Stimulated activated CD8-positive, alpha-beta memory T cell treated with anti-CD3 and anti-CD28 coated beads, Interleukin-7, amount 100 ng/mL, for 4 hours (primary cell): ENCODE measurements at places on chromosomes 3 and 15.

DNA sequence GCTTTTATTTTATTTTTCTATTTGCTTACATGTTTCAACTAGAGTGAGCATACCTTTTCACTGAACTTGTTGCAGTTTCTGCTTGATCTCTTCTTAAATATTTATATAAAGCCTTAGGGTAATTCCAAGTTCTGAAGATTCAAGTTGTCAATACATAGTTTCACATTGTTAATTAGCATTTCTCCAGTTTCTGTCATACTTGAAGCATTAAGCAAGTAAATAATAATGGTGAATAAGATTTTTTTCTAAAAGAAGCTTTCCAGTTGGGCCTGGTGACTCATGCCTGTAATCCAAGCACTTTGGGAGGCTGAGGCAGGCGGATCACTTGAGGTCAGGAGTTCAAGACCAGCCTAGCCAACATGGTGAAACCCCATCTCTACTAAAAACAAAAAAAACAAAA is 53.9 kb downstream of the CALML4 start:
- no peak for DNase-seq

- DNase-seq, result no peak
Observed at GRCh38 chr15:66620744-66621344, 55.0 kb upstream of the LCTL start.

DNA sequence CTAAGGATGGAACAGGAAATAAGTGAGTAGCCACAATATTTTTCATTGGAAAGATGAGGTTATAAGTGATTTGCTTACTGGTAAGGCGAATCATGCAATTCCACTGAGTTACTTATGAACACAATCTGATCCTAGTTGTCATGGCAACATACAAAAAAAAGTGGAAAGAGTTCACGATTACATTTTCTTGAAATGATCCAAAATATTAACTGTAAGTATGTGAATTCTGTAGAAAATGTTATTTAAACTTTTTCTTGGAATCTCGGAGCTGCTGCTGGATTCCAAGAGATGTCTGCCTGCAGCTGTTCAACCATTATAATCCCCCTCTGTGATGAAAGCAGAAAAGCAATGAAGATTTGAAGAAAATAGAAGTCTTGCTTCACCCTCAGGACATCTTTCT is 120.5 kb downstream of the KBTBD8 start:
- no peak for DNase-seq

- DNase-seq, result no peak
Observed at GRCh38 chr15:31848621-31849020, 181.7 kb upstream of the CHRNA7 start.

DNA sequence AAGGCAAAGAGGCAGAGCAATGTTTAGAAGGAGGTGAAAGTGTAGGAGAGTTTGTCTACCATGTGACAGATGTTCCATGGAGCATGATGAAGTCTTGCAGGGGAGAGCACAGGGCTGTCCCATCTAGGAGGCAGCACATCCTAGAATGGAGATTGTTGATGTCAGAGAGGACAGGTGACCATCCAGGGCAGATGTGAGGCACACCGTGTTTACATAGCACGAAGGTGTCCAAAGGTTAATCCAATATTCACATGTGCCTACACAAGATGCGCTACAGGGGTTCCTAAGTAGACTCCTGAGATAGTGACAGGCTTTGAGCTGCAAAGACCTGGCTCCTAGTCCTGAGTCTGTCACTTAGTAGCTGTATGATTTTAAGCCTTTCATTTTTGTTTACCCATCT is 219.3 kb upstream of the SLCO3A1 start:
- DNase-seq, result no peak

DNA sequence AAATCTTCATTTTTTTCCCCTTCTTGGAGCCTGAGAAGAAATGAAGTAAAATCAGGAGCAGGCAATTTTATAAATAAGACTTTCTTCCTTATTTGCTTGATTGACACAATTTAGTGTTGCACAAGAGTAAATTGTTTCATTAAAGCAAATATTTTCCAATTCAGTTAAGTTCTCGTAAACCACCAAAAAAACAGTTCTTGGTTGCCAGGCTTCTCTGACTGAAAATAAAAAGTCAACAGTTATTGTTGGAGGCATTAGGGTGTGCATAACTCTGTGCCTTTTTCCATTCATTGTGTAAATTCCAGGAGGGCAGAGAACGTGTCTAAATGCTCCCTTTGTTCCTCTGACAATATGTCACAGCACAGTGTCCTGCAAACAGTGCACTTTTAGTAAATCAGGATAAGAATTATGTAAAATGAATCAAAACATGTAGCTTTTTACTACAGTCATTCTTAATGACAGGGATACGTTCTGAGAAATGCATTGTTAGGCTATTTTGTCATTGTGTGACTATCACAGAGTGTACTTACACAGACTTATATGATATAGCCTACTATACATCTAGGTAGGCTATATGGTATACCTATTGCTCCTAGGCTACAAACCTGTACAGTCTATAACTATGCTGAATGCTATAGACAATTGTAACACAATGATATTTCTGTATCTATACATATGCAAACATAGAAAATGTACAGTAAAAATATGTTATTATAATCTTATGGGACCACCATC is at the start of gene CP:
TSS of gene CP (minus strand) at position 47 of the 735 bp plus-strand sequence. CDS start at position 10, 37 bp downstream.
- DNase-seq, result no peak

DNA sequence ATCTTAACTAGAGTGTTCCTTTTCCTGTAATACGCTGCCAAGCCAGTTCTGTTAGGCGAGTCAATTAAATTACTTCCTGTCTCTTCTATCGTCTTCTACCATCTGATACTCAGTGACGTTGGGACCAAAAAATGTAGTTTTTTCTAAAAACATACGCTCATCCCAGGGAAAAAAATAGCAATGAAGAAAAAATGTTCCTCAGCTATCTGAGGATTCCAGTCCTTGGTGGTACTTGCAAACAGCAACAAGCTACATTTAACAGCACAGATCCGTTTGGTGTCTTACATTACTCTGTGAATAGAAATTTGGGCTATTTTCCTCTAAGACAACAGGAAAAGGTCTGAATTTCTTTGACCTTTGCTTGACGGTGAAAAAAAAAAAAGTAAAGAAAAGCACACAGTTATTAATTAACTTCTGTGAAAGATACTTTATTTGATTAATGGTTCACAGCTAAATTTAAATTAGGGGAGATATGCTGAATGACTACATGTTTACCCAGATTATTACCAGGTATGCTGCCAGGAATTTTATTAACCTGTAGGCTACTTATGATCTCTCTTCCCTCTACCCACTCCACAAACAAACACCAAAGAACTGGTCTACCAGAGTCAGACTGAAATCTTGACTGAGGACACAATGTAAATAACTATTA is 254.4 kb upstream of the ZPLD1 start:
- no peak for DNase-seq

GRCh38 chr3:71504250-71505036 is 79.1 kb downstream of the FOXP1 start:
- DNase-seq, result peak; percentile 48

GRCh38 chr15:81312790-81313543 is 11.0 kb downstream of the STARD5 start:
- DNase-seq, result no peak

- DNase-seq, result no peak
Observed at GRCh38 chr3:96083610-96084009, 730.8 kb upstream of the EPHA6 start.

DNA sequence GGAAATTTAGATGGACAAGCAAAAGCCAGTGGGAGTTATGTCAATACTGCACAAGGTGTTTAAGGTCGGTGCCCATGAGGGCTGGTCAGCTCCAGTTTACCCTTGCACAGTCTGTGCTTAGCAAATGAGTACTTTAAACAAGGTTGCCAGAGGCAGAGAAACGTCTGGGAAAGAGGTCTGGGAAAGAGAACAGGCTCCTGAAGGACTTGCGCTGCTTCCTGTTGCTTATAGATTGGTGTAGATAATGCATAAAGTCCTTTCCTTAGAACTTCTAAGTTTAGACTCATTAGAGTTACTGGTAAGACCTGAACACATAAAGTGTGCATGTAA is 162.6 kb upstream of the P2RY1 start:
- no peak for DNase-seq

DNA sequence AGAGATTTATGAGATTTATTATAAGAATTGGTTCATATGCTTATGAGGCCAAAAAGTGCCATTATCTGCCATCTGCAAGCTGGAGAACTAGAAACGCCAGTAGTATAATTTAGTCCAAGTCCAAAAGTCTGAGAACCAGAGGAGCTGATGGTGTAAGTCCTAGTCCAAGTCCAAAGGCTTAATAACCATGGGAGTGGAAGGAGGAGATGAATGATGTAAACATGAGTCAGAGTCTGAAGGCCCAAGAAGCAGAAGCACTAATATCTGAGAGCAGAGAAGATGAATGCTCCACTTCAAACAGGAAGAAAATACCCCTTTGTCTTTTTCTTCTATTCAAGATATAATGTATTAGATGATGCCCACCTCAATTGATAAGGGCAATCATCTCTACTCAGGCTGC is 185.7 kb downstream of the CGGBP1 start:
- DNase-seq, result no peak

- peak; percentile 18 for DNase-seq
Observed at GRCh38 chr3:128133273-128133883, 9.8 kb upstream of the RUVBL1 start.

DNA sequence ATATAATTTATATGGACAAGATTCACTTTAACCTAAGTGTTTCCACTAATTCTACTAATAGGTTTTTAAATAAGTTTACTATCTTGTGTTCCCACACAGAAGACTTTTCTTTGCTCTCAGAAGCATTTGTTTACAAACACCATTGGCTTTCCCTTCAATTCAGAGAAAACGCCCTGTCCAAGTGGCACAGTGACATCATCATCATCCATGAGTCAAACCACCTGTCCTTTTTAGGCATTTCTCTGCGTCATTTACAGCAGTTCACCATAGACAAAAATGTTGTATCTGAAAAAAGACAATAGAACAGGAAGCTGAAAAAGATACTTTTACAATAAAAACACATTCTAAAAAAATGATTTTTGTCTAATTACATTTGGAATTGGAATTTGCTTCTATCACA is 9.3 kb upstream of the BCL2L10 start:
- no peak for DNase-seq

DNA sequence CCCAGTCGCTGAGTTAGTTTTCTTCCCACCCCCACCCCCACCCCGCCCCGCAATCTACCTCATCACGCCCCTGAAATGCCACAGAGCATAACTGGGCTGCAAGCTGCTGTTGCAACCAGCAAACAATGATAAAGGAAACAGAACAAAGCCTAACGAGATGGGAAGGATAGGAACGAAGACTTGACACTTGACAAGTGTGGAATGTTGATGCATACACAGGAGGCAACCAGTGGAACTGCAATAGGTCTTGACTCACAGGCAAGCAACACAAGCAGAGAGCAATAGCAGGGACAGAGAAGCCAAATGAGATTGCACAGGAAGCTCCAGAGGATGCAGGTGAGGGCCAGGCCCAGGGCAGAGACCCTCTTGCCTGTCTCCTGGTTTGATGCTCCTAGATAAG is 225.9 kb downstream of the IGSF11 start:
- DNase-seq, result no peak

DNA sequence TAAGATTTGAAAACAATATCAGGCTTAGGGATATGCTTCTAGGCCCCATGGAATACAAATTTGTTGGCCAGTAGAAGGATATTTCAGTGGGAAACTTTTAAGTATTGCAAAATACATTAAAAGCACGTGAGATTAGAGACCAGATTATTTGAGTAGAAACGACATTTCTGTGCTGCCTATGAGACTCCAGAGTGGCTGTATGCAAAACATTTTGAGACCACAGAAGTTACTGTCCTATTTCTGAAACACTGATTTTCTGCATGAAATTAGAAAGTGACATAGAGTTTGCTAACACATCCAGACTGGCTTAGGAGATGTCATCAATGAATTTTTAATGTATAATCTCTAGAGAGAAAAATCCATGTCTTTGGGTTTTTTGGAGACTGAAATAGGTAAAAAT is 99.8 kb downstream of the KCNH8 start:
- DNase-seq, result no peak

GRCh38 chr3:50316657-50317242 is 5.8 kb downstream of the HYAL2 start:
- peak; percentile 66 for DNase-seq

- peak; percentile 75 for DNase-seq
Observed at GRCh38 chr3:52231502-52232278, 6.2 kb upstream of the TLR9 start.
